Activated CD4-positive, alpha-beta T cell treated with anti-CD3 and anti-CD28 coated beads, Interleukin-2, amount 50 U/mL, for 48 hours (primary cell): ENCODE measurements at places on chromosomes 7 and 10.

DNA sequence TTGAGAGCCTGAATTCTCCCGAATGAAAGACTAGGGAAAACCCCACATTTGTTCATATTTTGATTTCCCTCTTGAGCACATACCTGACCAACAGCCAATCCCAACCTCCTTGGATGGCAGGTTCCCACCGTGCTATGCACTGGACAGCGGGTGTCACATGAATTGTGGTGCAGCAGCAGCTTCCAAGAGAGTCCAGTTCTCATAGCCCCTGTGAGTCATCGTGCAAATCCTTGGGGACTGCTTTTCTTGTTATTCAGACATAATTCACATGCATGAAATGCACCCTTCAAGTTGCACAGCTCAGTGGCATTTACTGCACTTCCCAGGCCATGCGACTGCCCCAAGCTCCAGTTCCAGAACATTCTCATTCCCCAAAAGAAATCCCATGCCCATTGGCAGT, 67.8 kb upstream of the PPP2R2D start:
- no peak for DNase-seq

DNA sequence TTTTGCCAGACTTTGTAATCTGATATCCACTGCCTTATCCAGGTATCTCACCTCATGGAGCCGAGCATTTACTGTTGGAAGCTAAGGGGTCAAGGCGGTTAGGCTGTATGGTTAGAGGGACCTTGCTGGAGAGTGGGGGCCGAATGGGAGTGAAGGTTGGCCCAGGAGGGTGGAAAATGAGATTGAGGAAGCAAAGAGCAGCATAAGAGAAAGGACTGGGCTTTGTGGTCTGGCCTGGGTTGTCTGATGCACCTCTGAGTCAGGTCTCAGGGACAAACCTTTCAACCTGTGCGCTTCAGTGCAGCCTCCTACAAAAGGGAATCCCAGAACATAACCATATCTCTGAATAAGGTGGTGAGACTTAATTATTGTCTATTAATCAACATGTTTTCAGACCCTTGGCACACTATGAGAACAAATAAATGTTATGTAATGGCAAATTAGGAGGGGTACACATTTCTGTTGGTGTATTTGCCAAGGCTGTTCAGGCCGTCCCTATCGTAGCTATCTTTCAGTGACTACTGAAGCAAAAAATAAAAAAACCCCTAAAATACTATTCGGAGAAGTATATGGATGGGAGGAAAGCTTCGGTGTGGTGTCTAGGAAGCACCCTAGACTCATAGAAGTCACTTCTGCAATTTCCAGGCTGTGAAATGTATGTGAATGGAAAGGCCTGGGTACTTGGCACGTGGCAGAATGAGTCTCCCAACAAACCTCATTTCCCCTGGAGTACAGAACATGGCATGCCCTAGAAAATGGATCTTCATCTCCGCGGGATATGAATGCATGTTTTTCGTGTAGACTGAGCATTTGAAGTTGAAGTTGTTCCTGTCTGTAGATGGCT, 4.3 kb downstream of the CAMK1D start:
- peak; percentile 34 for DNase-seq

GRCh38 chr10:83229991-83230390, 909.3 kb upstream of the GHITM start:
- DNase-seq: no peak

DNA sequence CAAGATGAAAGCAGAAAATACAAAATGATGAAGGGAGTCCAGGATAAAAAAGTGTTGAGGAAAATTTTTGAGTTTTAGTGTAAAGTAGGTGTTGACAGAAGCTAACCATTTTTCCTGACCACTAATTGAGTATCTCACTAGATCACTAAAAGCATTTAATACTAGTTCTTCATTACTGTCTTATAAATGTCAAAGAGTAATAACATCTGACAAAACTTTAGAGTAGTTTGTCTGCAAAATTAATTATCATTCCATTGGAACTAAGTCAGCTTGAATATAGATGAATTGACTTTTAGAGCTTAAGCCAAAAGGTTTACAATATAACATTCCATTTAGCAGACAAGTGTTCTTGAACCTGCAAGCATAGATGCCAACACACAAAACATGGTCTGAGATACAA, 232.9 kb downstream of the FOXP2 start:
- no peak for DNase-seq

GRCh38 chr7:2157473-2158279, 75.1 kb downstream of the MAD1L1 start:
- no peak for DNase-seq

DNA sequence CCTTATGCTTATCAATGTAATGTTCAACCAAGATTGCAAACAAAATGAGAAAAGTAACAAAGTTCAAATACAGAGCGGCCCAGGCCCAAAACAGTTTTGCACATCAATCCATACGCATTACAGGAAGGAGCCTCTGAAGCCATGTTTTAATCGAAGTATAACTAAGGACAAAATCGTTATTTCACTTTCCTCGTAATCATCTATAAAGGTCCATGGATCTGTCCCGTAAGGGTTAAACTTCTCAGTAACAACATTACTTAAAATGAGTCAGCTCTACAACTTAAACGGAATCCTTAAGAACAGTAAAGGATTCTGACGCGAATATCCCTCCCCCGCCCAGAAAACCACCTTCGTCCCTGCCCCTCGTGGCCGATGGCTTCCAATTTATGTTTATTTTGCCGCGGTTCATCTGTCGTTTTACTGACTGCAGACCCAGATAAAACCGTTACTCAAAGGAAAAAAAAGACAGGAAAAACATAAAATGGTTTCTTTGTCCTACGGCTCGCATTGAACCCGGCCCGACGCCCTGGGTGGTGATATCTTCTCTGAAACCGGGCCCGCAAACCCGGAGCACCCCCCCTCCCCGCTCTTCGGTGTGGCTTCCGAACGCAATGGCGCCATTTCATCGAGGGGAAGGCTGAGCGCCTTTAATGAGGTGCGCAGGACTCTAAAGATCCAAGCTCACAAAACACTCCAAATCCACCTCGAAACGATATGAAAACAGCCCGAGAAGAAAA, 1.1 kb downstream of the HNRNPA2B1 start:
- peak; percentile 67 for DNase-seq

GRCh38 chr10:100878291-100878910, 34.4 kb upstream of the SLF2 start:
- DNase-seq: peak; percentile 36

DNA sequence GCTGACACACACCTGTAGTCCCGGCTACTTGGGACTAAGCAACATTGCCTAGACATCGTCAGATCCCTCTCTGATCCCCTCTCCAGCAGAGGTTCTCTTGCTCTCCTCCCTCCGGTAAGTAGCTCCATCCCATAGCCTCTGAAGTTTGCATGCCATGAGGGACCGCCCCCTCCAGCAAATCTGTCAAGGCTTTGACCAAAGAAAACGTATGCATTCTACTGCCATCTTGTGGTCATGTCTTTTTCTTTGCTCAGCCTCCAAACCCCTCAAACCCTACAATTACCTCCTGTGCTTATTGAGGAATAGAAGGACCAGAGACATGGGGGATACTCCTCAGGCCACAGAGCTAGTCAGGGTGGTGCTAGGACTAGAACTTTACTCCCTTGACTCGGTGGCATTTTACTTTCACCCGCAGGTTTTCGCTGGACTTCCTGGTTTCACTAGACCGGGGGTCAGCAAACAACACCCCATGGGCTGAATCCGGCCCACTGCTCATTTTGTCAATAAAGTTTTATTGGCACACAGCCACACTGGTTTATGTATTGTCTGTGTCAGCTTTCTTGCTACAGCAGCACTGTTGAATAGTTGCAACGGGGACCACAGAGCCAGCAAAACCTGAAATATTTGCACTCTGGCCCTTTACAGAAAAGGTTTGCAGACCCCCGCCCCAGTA, 202.6 kb upstream of the FOXK1 start:
- DNase-seq: peak; percentile 1

- DNase-seq: no peak
Measured at GRCh38 chr10:48803801-48804584, 119.3 kb downstream of the WDFY4 start.
